ENCODE measurements at places on chromosomes 7 and 10.

GRCh38 chr10:105149371-105149891 lies 508.3 kb downstream of the SORCS3 start:
- DNase-seq: no peak

GRCh38 chr10:88934900-88935672 lies 17.5 kb downstream of the ACTA2 start:
- no peak for DNase-seq

DNA sequence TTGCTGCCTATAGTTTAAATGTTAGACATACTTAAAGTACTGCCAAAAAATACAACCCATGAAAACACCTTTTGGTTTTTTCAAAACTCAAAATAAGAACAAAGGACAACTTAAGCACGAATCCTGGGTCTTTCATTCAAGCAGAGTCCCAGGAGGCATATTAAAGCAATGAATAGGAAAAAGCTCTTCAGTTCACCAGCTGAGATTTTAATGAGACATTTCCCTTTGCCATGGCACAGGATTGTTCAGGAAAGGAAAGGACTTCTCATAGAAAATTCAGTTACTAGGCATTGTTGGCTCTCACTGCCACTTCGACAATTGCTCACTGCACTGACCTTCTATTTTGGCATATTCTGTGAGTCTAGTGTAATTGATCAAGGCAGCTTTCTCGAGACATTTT lies 133.5 kb upstream of the FEZF1 start:
- DNase-seq: no peak

- DNase-seq: no peak
These were observed 77.7 kb downstream of the OSBPL3 start for GRCh38 chr7:24902276-24902675.
